CD4-positive, alpha-beta T cell treated with Interferon alpha-2 for 1 hour (primary cell): ENCODE measurements at places on chromosomes 2 and 18.

- DNase-seq = no peak
Measured at GRCh38 chr18:74139411-74139810, 8.2 kb downstream of the FBXO15 start.

DNA sequence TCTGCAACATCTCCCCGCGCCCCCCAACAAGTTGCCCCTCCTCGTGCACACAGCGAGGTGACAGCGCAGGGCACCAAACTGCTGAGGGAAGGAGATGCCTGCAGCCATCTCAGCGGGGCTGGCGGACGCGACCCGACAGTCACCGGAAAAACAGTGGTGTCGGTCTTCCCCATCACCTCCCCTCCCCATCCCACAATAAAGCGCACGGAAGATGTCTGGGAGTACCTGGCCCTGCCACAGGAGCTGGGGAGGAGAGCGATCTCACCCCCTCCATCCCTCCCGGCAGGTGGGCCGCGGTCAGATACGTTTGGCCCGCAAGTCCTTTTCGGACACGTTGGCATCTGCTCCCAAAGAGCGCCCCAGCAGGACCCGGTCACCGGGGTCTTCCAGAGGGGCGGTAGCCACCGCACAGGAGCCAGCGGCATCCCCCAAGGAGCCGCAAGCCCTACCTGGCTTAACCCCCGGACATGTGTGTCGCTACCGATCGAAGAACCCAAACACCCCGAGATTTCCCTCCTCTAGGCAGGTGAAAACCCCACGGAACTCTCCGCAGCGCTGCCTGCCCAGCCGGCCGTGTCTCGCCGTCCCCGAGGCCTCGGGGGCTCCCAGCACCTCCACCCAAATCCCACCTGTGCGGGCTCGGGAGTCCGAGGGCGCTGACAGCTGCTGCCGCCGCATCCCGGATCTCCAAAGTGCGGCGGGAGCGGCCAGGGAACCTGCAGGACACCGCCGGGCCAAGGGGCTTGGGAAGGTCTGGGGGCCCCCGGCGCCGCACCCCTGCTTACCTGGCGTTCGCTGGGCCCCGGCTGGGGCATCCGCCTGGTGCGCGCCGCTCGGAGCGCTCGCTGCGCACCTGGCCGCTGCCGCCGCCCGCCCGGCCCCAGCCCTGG lies 657 bp downstream of the ATP8B1 start:
- DNase-seq = no peak

- no peak for DNase-seq
Measured at GRCh38 chr2:99615247-99615771, 125.5 kb upstream of the REV1 start.

DNA sequence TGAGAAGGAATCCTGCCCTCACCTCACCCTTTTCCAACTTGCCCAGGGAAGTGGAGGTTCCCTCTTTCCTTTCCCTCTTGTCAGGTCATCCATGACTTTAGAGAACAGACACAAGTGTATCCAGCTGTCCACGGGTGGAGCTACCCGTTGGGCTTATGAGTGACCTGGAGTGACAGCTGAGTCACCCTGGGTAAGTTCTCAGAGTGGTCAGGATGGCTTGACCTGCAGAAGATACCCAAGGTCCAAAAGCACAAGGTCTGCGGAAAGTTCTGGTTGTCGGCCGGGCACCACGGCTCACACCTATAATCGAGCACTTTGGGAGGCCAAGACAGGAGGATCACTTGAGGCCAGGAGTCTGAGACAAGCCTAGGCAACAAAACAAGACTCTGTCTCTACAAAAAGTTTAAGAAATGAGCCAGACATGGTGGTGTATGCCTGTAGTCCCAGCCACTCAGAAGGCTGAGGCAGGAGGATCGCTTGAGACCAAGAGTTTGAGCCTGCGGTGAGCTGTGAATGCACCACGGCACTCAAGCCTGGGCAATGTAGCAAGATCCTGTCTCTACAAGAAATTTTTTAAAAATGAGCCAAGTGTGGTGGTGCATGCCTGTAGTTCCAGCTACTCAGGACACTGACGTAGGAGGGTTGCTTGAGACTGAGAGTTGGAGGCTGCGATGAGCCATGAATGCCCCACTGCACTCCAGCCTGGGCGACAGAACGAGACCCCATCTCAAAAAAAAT lies 14.0 kb upstream of the CNDP1 start:
- no peak for DNase-seq

- no peak for DNase-seq
Measured at GRCh38 chr2:211611061-211611518, 927.5 kb downstream of the ERBB4 start.
